ENCODE measurements at places on chromosomes 1 and 21. TPM values are rescaled to one million over a fixed set of nuclear protein-coding genes. Genes with fewer than 3 reads are reported as not detected.

DNA sequence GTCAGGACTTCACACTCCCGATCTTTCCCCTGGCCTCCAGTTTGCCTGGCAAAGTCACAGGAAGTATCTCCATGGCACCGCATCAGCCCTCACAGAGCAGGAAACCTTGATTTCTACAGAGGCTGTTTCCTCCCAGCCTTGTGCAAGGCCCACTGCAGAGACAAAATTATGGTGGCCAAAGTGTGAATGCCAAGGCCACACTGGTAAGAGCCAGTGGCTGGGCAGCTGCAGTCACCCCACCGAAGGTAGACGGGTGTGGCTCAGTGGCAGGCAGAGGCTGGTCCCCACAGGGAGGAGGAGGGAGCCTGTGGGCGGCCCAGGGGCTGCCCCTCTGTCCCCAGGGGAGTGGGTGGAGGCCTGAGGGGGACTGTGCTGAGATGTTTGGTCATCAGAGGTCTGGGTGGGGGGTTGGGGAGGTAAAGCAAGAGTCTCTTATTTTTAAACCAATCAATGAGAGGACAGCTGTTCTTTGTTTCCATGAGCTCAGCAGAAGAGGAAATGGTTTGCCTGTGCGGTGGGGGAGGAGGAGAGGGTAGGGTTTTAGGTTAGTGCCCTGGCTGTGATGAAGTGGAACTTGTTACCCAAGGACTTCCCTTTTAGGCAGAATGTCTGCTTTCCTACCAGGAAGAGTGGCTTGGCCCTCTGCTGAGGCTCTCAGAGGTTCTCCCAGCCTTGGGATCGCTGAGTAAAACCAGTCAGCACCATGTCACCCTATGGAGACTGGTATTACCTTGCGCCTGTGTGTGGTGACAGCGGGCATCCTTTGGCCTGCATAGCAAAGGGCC lies 18.0 kb upstream of the BTG2 start:
- no peak for DNase-seq
- H3K27ac ChIP-seq = peak overlapping the region; percentile 90
- H3K4me3 ChIP-seq = no peak overlapping the region
- H3K4me1 ChIP-seq = peaks cover 92% of the 10 kb centered on the region
- H3K36me3 ChIP-seq = no peaks in the 10 kb centered on the region

DNA sequence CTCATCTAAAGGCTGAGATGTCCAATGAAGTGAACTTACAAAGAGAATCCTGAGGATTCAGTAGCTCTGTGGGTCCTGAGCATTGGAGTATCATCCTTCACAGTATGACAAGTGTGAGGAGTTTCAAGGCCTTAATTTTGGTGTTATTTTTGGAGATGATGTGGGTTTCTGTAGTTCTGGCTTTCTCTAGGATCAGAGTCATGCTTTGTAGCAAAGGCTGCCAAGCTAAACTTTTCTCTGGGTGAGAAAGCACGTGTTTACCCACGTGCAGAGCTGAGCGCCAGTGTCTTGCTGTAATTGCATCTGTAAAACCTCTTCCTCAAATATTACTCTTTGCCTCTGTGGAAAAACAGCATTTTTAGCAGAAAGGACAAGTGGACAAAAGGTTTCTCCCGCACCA lies 387.8 kb upstream of the LYPLAL1 start:
- no peaks in the 10 kb centered on the region for H3K36me3 ChIP-seq
- H3K27ac ChIP-seq = no peak overlapping the region
- H3K4me3 ChIP-seq = no peak overlapping the region
- no peaks in the 10 kb centered on the region for H3K27me3 ChIP-seq

DNA sequence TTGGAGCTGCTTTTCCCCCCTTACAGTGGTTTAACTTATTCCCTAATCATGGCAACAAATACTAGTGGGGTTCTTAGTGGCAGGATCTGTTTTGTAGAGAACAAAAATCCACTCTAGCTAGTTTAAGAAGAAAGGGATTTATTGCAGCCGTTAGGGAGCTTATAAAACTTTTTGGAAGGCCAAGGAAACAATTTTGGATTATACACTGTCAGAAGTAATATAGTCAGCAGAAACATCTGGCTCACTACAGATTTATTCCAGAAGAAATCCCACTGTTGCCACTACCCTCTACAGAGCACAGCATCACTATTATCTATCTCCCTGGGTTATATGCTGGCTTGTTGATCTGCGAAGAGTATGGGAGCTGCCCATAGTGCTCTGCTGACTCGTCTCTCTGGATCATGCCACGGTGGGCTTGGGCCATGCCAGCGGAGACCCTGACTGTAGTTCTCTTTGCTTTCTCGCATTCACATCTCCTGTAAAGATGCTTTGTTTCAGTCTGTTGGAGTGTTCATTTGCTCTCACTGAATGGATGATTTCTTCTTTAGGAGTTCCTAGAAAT lies 107.5 kb downstream of the ODF2L start:
- H3K27ac ChIP-seq = no peak overlapping the region
- H3K36me3 ChIP-seq = no peaks in the 10 kb centered on the region
- DNase-seq = no peak
- H3K27me3 ChIP-seq = no peaks in the 10 kb centered on the region
- no peaks in the 10 kb centered on the region for H3K4me1 ChIP-seq
- no peak overlapping the region for H3K4me3 ChIP-seq

Gene AIRE
- total RNA-seq = not detected

Gene GJA9
- not detected for total RNA-seq

Gene GMEB1
- 5.5 TPM for total RNA-seq

Gene ADGRL4
- 7.6 TPM for total RNA-seq

- H3K36me3 ChIP-seq = no peaks in the 10 kb centered on the region
- no peak overlapping the region for H3K4me3 ChIP-seq
- DNase-seq = no peak
- no peaks in the 10 kb centered on the region for H3K4me1 ChIP-seq
- no peak overlapping the region for H3K27ac ChIP-seq
These were observed 134.2 kb downstream of the ZZZ3 start for GRCh38 chr1:77548285-77548684.

Gene DMRTA2
- total RNA-seq = not detected

Data from thyroid gland (tissue), 4 donors.